ENCODE measurements at places on chromosomes 5 and 9.

DNA sequence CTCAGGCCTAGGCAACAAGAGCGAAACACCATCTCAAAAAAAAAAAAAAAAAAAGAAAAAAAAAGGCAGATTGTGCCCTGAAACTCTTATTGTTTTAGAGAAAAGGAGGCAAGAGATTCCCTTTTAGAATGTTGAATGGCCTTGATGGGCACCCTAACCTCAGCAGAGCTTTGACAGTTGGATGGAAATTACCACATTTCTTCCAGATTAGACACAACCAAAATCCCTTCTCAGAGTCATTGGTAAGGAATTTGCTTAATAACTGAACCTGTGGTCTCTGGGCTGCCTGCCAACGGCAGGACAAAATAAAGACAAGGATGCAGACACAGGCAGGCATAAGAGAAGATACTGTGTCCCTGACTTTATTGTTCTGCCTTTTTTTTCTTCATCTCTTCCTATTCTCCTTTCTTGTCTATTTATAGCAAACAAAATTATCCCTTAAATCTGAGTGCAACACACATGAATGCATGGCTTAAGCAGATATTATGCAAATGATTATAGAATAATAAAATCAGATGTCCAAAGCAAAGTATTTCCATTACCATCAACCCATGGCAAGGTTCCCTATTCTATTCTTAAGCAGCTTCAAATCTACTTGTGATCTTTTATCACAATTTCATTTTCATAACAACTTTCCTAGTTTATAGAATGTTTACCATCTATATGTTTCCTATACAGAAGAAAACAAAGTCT lies 37.3 kb upstream of the TRIO start:
- peak; percentile 77 for DNase-seq

GRCh38 chr5:159531554-159532105 lies 201.3 kb upstream of the IL12B start:
- no peak for DNase-seq

DNA sequence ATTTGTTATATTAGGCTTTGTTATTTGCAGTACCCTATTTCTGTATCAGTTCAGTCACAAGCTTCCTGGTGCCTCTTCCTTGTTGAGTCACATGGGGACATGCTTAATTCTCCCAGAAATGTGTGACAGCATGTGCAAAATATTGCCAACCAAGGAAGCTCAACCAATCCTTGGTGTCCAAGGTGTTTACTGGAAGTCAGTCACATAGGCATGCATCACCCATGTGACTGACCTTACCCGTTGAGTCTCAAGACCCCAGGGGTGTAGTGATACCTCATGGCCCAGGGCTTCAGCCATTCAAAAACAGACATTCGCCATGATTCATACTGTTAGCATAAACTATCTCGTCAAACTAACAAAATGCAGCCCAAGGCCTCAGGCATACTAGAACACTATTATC lies 9.3 kb upstream of the ANKDD1B start:
- no peak for DNase-seq

DNA sequence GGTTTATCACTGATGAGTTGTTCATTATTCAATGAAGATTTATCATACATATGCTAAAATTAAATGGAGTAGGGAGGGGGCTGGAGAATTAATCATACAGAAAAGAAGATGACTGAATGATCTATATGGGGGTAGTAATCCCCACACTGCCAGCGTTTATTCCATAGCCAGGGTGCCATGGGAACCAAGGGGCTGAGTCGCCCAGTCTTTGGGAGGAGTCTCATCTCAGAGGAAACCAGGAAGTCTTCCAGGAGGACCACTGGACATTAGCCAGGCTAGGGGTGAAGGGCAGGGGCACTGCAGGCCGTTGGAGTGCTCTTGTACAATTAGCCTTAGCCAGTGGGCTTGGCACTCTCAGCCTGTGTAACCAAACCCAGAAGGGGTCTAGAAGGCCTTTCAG lies 226.5 kb downstream of the ARL15 start:
- no peak for DNase-seq

- no peak for DNase-seq
Measured at GRCh38 chr5:67827541-67827940, 388.0 kb upstream of the PIK3R1 start.

- no peak for DNase-seq
Measured at GRCh38 chr5:160792281-160792680, 59.7 kb downstream of the ATP10B start.

DNA sequence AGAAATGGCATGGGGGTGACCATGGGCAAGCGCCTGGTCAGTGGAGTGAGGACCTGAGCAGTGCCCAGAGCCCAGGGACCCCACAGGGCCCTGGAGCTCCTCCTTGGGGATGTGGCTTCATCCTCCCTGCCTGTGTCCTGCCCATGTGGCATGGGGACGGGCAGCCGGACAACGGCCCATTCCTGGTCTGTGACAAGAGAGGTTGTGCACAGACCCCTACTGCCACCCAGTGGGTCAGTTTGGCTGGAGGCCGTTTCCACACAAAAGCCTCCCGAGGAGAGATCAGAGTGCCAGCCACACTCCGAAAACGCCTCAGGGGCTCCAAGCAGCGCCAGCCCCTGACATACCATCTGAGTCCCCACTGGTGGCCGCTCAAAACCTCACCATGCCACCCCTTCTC lies 19.8 kb downstream of the SLC6A18 start:
- DNase-seq: no peak

- DNase-seq: no peak
Measured at GRCh38 chr5:106730912-106731311, 939.8 kb downstream of the EFNA5 start.
